ENCODE measurements at places on chromosomes 12 and 14.

- no peak for DNase-seq
These were observed 385.0 kb downstream of the BCL11B start for GRCh38 chr14:98886982-98887381.

GRCh38 chr12:80018119-80018518 lies 81.2 kb upstream of the OTOGL start:
- DNase-seq = no peak

GRCh38 chr14:52545584-52546317 lies 6.6 kb downstream of the TXNDC16 start:
- no peak for DNase-seq

GRCh38 chr14:34059925-34060650 lies 109.2 kb upstream of the EGLN3 start:
- DNase-seq = peak; percentile 51

DNA sequence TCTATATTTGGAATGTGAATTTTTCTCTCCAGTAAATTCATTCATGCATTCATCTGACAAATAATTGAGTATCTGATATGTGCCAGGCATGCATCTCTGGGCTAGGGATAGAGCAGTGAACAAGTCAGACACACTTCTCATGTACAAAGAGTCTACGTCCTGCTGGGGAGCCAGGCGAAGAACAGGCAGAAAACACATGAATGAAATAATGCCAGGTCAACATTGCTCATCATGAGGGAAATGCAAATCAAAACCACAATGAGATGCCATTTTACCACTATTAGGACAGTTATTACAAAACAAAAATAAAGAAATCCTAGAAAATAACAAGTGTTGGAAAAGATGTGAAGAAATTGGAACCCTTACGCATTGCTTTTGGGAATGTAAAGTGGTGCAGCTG lies 90.3 kb downstream of the PAX9 start:
- no peak for DNase-seq

GRCh38 chr12:58211211-58211610 lies 269.8 kb downstream of the ATP23 start:
- no peak for DNase-seq

GRCh38 chr12:30092983-30093617 lies 309.4 kb upstream of the TMTC1 start:
- DNase-seq = no peak

DNA sequence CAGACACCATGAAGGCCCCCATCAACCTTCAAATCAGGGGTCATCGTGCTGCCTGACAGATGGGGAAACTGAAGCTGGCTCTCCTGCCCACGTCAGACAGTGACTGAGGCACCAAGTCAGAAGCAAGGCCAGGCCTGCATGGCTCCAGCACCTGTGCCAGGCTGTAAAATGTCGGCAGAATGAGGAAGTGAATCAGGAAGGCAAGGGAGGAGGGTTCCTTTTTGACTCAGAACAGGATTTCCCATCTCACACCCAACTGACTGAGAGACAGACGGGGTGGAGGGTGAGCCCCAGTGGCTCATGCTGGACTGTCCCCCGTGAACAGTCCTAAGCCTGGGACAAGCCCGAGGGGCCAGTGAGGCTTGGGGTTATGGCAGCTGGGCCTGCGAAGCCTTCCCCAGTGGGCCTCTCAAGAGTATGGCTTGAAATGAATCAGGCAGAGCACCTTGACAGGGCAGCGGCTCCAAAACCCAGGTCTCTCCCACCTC lies 20.9 kb downstream of the SYNE3 start:
- DNase-seq = no peak

- DNase-seq = peak; percentile 85
These were observed at the start of gene COQ5 for GRCh38 chr12:120528861-120529525. TSS of gene COQ5 (minus strand) at chr12:120529158. CDS start at chr12:120529141, 17 bp downstream.

DNA sequence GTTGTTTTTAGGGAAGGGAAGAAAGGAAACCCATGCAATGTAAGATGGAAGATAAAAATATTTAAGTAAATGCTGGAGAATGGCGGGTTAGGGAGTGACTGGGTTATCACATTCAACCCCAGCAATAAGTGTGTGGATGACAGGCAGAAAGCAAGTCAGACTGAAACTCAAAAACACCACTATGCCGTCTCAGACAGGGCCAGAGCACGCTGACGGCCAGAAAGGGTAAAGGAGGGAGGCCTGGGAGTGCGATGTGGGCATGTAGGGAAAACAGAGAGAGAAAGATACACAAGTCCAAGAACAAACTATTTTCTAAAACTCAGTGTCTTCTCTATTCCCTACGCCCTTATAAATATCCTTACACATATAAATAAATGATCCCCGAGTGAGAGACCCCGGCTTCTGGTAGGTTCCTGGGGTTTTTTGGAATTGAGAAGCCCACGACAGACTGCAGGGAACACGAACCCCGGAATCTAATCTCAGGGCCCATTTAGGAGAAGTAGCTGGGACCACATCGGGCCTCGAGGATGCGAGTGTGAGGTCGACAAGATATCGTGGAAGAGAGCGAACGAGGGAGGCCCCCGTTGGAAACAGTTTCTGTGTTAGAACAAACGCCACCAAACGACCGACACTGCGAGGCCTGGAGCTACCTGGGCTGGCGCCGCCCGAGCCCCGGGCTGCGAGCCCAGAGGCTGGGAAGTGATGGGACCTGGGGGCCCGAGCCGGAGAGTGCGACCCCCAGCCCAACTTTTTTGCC lies 735 bp upstream of the OTX2 start:
- no peak for DNase-seq

GRCh38 chr12:89370850-89371249 lies 18.5 kb upstream of the DUSP6 start:
- DNase-seq = no peak

DNA sequence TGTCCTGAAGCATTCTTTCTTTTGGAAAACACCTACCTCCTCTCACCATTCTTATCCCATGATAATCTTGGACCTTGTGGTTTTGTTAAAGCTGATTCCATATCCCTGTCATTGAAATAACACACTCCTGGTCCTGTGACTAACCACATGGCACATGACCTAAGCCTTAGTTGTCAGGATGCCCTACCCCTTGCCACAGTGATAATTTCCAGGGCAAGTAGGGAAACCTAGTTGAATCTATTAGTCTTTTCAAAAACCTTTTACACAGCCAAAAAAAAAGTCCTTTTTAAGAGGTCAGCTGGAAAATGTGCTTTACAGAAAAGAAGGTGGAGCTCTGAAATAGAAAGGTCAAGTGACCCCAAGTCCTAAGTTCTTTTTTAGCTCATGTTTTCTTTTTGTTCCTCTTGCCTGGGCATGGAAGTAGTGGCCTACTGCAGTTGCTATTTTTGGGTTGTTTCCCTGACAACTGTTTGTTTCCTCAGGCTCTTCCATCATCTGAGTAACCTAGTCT lies 608.4 kb downstream of the LRFN5 start:
- DNase-seq = no peak

DNA sequence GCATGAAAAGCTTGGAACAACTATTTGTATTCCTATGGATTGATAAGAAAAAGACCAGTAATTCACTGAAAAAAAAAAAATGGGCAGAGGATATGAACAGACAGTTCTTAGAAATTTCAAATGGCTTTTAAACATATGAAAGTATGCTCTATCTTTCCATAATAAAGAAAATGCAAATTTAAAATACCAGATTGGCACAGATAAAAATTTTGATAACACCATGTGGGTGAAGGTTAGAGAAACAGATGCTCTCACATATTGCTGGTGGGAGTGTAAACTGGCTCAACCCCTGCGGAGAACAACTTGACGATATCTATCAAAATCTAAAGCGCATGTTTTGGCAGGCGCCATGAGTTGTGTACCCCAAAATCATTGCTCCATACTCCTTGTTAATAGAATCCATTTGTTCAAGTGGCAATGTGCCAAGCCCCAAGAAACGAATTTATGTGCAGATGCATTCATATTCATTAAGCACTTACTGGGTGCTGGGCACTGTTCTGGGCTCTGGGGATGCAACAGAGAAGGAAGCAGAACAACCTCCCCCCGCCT lies 29.5 kb upstream of the TMPO start:
- no peak for DNase-seq

DNA sequence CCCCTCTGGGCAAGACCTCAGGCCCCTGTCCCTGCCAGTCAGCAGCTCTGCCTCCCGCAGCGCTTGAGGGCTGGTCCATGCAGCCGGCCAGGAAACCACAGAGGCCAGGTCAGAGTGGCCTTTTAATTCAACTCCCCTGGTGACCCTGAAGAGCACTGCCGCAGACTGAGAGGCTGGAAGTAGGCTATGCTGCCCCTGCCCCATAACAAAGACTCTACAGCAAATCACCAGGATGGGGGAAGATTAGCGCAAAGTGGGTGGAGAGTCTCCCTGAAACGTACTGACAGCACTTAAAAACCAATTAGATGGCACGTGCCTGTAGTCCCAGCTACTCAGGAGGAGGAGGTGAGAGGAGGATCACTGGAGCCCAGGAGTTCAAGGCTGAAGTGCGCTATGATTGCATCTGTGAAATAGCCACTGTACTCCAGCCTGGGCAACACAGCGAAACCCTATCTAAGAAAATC lies 70.5 kb downstream of the ITPK1 start:
- DNase-seq = no peak

GRCh38 chr12:67268335-67268895 lies 743 bp upstream of the CAND1 start:
- peak; percentile 73 for DNase-seq

GRCh38 chr12:97324471-97324870 lies 138.1 kb upstream of the RMST start:
- DNase-seq = no peak

GRCh38 chr14:93042968-93043940 lies 72.5 kb downstream of the ITPK1 start:
- no peak for DNase-seq

- no peak for DNase-seq
These were observed 12.6 kb downstream of the SLC25A29 start for GRCh38 chr14:100293497-100294212.

DNA sequence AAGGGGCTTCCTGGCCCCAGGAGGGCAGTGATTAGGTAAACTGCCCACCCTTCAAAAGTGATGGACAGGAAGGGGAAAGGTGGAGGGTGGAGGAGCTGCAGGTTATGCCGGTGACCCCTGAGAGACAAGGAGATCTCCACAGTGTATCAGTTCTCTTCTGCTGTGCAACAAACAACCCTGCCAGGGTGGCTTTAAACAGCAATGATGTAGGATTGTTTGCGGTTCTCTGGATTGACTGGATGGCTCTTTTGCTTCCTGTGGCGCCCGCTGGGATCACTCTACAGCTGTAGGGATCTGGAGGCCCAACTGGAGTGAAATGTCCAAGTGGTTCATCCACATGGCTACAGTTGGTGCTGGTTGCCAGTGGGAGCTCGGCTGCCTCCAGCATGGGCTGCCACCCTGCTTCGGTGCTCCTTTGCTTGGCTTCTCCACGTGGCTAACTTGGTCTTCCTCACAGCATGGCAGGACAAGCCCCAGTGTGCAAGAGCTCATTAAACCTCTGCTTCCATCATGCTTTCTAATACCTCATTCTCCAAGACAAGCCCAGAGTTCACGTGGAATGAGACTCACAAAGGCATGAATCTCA lies 8.6 kb upstream of the ANKRD9 start:
- no peak for DNase-seq

- DNase-seq = no peak
These were observed 11.9 kb downstream of the SPRYD3 start for GRCh38 chr12:53067074-53067992.

DNA sequence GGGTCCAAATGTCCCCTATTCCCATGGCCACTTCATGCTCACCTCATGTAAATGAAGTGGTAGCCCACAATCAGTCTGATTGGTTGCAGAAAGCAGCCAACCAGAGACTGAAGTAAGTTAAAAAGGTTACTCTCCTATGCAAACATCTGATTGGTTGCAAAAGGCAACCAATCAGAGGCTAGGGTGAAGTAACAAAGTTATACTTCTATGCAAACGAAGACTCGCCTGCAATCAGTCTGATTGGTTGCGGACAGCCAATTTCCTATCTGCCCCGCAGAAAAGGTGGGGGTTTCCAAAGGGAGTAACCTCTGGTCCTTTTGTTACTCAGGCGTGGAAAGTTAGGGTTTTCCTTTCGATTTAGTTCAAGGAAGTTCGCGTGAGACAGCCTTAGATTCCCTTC lies 208.1 kb upstream of the NEDD1 start:
- no peak for DNase-seq

DNA sequence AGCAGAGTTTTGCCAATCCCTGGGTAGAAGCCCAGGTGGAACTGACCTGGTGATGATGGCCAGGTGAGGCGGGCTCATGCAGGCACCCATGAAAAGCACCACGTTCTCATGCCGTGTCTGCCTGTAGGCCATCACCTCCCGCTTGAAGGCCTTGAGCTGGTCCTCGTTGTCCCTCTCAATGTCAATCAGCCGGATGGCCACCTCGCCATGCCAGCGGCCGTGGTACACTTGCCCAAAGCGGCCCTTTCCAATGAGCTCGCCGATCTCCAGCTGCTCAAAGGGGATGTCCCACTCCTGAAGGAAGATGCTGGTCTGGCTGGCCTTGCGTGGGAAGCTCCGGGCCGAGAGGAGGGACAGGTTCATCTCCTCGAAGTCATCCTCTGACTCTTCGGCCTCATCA lies 163.4 kb upstream of the NOS1 start:
- DNase-seq = no peak

DNA sequence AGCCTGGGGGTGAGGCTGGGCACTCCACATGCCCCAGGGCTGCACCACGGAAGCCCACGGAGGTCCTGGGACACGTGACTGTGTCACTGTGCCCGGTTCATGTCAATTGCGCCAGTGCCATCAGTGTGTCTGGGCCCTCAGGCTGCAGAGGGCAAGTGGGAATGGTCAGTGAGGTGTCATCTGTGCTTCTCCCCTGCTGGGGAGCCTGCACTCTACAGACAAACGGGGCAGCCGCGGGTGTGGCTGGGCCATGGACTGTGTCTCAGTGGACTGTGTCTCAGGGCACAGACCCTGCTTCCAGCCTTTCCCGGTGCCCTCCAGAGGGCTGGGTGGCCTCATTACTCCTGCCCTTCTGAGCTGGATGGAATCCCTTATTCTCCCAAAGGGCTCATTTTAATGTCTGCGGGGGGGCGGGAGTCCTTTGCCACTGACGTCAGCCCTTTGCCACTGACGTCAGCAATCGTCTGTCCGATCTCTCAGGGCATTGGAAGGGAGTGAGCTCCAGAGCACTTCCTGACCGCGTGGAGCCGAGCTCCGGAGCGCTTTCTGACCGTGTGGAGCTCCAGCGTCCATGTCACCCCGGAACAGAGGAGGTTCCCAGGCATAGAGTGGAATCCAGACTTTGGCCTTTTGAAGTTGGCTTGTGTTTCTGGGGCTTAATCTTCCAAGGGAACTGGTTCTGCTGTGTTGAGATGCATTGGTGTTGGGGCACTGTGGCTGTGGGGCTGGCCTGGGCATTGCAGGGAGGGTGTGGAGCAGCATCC lies 72.4 kb downstream of the ADGRD1 start:
- DNase-seq = no peak

- DNase-seq = no peak
These were observed 43.4 kb upstream of the RIN3 start for GRCh38 chr14:92470215-92470614.

Measured in activated CD8-positive, alpha-beta memory T cell treated with anti-CD3 and anti-CD28 coated beads, Interleukin-2, amount 50 U/mL, for 4 hours (primary cell).